Cardiac septum (tissue), 1 donor: ENCODE measurements at places on chromosomes 1 and 21. TPM values are rescaled to one million over a fixed set of nuclear protein-coding genes. Genes with fewer than 3 reads are reported as not detected.
A peak's percentile ranks its signal among the peaks of the same experiment; 100 is the strongest.

ABCA4 gene
- total RNA-seq = 0.19 TPM

- no peak for DNase-seq
Measured at GRCh38 chr1:99171184-99171813, 93.0 kb upstream of the PLPPR4 start.

- no peak for DNase-seq
Measured at GRCh38 chr1:202540014-202540413, 170.2 kb downstream of the SYT2 start.

DNA sequence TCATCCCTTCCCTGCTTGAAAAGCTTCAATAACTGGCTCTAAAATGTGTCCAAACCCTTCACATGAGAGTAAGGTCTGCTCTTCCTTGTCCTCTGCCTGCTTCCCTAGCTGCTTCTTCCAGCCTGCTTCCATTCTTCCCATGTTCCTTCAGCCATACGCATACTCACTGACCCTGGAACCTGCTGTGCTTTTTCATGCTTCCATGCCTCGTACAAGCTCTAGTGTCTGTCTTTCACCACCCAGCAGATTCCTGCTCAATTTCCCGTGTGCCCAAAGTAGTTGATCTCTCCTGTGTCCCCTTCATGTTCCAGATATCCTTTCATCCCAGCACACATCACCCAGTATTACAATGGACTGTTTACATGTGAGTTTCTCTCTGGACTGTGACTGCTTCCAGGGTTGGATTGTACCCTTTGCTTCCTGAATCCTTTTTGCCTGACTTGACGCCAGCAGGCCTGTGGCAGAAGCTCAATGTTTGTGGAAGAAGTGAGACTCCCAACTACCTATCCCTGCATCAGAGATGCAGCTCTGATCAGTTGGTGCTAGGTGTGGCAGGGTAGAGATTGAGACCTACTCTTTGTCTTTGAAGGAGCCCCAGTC lies 35.9 kb upstream of the RNF19B start:
- no peak for DNase-seq

DNA sequence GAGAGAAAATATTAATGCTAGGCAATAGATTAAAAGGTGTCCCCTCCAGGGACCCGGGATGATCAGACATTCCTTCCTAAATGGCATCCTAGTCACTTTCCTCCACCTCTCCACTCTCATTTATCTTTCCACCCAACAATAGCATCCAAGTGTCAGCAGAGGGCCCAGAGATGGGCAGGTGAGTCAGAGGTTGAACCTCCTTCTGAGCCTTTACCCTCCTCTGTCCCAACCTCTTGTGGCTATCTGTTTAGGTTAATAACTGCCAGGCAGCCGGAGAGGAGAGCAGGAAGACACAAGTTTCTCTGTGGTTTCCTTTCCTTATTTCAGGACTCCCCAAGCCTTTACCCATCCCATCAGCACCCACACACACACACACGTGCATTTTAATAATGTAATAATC lies 4.1 kb downstream of the GJA5 start:
- no peak for DNase-seq

ITLN2 gene
- not detected for total RNA-seq

GRCh38 chr1:56575865-56576264 lies 3.5 kb downstream of the PLPP3 start:
- no peak for DNase-seq

ELF3 gene
- 2.0 TPM for total RNA-seq

- DNase-seq = no peak
Measured at GRCh38 chr1:215605011-215605621, 38.0 kb downstream of the KCTD3 start.

DNA sequence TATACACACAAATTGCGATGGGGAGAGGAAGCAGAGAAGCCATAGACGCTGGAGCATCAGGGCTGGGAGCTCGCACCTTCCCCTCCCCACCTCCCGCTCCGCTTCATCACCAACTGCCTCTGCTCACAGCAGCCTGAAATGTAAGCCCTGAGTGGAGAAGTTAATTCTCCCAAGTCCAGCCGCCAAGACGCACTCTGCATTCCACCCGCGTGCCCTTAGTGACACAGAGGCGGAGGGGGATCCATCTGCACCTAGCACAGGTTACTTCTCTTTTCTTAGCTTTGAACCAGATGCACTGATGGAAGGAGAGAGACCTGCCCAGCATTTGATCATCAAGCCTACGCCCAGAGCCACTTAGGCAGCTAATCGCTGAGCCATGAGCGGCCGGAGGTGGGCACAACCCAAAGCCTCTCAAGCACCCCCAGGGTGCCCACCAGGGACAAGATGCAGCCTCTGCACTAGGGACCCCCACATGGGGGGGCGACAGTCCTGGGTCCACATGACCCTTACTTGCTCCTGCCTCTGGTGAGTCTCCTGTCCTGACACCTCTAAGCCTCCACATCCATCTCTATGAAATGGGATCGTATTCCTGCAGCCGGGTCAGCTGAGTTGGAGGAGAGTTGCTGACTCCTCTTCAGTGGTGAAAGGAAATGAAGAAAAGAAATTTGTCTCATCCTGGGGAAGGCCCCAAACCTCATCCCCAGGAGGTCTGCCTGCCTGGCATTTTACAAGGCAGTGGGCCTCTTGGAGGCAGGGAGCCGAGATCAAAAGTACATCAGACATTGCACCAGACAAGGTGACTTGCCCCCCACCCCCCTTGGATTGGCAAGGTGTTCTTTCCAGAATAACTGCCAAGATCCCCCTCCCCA lies 316.2 kb downstream of the MATN1 start:
- peak; percentile 17 for DNase-seq

DNA sequence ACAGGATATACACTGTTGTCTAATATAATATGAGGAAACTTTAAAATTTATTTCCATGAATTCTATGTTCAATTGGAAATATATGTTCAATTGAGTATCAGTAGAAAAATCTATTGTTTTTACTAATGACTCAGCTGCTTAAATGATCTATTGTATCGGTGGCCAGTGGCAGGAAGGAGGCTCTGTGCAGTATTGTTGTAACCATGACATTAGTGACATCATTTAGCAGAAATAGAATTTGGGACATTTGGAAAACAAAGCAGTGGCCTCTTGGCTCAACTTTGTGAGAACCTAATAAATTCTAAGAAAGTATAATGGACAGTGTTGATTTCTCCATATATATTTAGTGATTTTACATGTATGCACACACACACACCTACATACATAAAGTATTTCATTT lies 257.4 kb downstream of the PDE4B start:
- no peak for DNase-seq

GRCh38 chr1:50527249-50527986 lies 104.2 kb upstream of the DMRTA2 start:
- DNase-seq = no peak

DNA sequence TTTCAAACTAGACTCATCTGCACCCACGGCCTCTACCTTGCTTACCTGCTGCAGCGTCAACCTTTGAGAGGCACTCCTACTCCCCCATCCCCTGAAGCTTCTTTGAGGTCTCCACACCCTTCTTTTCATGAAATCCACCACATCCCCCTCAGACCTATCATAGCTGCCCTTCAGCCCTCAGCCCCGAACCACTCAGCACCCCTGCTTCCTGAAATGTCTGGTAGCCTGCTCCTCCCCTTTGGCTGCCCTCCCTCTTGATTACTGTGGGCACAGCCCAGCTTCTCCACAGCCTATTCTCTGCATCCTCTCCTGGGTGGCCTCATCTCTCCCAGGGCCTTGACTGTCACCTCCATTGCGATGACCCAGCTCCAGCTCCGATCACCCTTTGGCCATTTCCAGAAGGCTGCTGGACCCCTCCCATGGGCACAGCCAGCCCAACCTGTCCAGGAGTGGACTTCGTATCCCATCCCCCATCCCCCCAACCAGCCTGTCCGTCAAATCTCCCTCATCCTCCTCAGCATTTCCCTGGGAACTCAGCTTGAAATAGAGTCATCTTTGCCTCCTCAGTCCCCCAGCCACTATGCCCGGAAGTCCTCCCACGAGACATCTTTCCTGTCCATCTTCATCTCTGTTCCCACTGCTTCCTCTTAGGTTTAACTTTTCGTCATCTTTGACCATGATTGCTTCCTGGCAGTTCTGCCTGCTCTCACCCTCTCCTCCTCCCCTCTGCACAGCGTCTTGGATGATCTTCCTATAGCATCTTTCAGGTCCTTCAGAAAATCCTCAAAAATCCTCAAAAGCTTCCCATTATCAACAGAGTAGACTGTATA lies 6.1 kb upstream of the ADORA1 start:
- peak; percentile 64 for DNase-seq

GRCh38 chr1:72186733-72187307 lies 95.5 kb downstream of the NEGR1 start:
- no peak for DNase-seq

DNA sequence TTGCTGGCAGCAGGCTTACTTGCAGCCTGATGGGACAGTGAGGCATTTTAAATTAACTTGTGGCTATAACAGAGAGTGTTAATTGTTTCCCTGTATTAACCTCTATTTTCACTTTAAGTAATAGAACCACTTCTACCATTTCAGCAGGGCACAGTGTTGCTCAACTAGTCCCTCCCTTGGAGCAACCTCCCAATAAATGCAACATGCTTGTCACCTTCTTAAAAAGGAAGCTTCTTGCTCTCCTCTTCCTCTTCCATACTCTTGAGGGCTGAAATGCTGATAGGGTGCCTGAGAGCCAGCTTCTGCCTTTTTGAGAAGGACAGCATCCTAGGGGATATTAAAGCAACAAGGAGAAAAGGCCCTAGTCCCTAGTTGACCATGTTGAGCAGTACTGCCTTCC lies 52.1 kb downstream of the C4BPA start:
- DNase-seq = no peak

GRCh38 chr1:89911191-89911991 lies 83.5 kb upstream of the ZNF326 start:
- no peak for DNase-seq

- no peak for DNase-seq
Measured at GRCh38 chr1:21639594-21640041, 29.5 kb downstream of the RAP1GAP start.

DISP3 gene
- 0.05 TPM for total RNA-seq

TSTD1 gene
- 12.0 TPM for total RNA-seq

S100A14 gene
- 3.4 TPM for total RNA-seq

OR10Z1 gene
- not detected for total RNA-seq

GRCh38 chr1:70842562-70842961 lies 205.1 kb downstream of the PTGER3 start:
- no peak for DNase-seq

OXCT2 gene
- 1.3 TPM for total RNA-seq

- no peak for DNase-seq
Measured at GRCh38 chr1:30981172-30981571, 72.6 kb upstream of the SDC3 start.

ADCY10 gene
- 0.97 TPM for total RNA-seq

DNA sequence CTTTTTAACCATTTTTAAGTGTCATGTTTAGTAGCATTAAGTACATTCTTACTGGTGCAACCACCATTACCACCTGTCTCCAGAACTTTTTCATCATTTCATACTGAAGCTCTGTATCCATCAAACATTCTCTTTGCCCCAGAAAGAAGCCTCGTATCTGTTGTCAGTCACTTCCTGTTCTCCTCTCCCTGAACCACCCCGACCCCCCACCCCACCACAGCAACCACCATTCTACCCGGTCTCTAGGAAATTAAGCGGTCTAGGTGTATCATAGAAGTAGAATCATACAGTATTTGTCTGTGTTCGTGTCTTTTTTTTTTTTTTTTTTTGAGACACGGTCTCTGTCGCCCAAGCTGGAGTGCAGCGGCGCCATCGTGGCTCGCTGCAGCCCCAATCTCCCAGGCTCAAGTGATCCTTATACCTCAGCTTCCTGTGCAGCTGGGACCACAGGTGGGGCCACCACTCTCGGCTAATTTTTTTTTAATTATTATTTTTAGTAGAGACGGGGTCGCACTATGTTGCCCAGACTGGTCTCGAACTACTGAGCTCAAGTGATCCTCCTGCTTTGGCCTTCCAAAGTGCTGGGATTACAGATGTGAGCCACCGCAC lies 23.7 kb upstream of the EPHA8 start:
- DNase-seq = no peak

DNA sequence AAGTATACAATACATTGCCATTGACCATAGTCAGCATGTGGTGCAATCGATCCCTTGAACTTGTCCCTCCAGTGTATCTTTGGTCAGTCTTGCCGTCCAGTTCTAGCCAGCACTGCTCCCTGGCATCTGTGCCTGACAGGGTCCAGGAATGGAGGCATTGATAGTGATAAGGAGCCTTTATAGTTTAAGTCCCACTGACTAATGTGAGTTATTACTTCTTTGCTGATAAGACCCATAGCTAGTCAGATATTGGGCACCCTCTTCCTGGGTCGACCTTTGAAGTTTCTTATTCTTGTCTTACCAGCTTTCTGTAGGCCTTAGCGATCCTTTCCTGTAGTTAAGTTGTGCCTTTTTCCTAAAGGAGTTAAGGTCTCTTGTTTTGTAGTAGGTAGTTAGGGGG lies 13.0 kb downstream of the UCK2 start:
- no peak for DNase-seq
